Naive B cell (primary cell): ENCODE measurements at places on chromosomes 2 and 18. TPM values are rescaled to one million over a fixed set of nuclear protein-coding genes. Genes with fewer than 3 reads are reported as not detected.
A peak's percentile ranks its signal among the peaks of the same experiment; 100 is the strongest.

The TACR1 gene
- not detected for polyA plus RNA-seq

The PLB1 gene
- polyA plus RNA-seq = not detected

The SCYGR4 gene
- not detected for polyA plus RNA-seq

The CELF4 gene
- 0.21 TPM for polyA plus RNA-seq

The CCDC102B gene
- polyA plus RNA-seq = 4.0 TPM

The ALKAL2 gene
- not detected for polyA plus RNA-seq

The CNTNAP5 gene
- not detected for polyA plus RNA-seq

The REG1B gene
- polyA plus RNA-seq = not detected

The ACKR3 gene
- 3.4 TPM for polyA plus RNA-seq

The ASTL gene
- not detected for polyA plus RNA-seq

GRCh38 chr2:38610851-38611801 is 8.4 kb upstream of the HNRNPLL start:
- H3K4me3 ChIP-seq = no peak overlapping the region
- peaks cover 5% of the 10 kb centered on the region for H3K36me3 ChIP-seq
- H3K4me1 ChIP-seq = peaks cover 9% of the 10 kb centered on the region
- no peak overlapping the region for H3K27ac ChIP-seq
- peaks cover 48% of the 10 kb centered on the region for H3K27me3 ChIP-seq

DNA sequence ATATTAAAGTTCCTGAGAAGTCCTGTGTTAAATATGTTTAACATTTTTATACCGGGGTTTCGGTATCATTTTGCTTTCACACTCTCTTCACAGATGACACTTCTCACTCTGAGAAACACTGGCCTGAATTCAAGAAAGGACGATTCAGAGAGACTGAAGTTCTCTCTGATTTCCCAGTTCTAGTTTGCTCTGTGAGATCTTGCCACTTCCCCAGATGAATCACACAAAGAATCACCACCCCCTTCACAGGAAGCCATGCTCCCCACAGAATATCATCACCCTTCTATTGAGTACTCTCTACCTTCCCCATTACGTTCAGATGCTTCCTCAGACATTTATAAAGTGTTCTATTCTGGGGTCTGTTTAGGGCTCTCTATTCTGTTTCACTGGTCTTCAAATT is 16.1 kb upstream of the CD207 start:
- DNase-seq = no peak
- no peaks in the 10 kb centered on the region for H3K36me3 ChIP-seq
- no peak overlapping the region for H3K27ac ChIP-seq
- H3K4me3 ChIP-seq = no peak overlapping the region
- H3K4me1 ChIP-seq = no peaks in the 10 kb centered on the region

DNA sequence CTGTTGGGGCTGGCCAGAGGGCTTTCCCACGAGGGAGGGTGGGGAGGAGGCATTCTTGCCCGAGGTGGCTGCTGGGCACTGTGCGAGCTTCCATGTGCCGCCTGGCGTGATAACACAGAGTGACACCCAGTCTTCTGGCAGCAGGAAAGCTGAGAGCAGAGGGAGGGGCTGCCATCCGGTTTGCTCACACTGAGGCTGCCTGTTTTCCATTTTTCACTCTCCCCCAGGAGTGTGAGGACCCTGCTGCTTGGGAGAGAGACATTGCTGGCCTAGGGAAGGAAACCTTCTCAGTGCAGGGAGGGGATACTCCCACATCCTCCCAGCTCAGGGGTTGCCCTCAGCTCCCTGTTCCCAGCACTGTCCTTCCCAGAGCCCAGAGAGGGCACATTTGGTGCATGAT is 73.1 kb downstream of the INHBB start:
- peaks cover 42% of the 10 kb centered on the region for H3K27me3 ChIP-seq
- no peak for DNase-seq
- no peak overlapping the region for H3K27ac ChIP-seq
- H3K4me3 ChIP-seq = no peak overlapping the region
- H3K36me3 ChIP-seq = no peaks in the 10 kb centered on the region

- H3K4me1 ChIP-seq = peaks cover 8% of the 10 kb centered on the region
- DNase-seq = peak; percentile 6
- no peak overlapping the region for H3K4me3 ChIP-seq
- H3K36me3 ChIP-seq = peaks cover 4% of the 10 kb centered on the region
- H3K27ac ChIP-seq = no peak overlapping the region
Measured at GRCh38 chr2:73033766-73034381, 37.6 kb downstream of the SFXN5 start.

- H3K4me1 ChIP-seq = no peaks in the 10 kb centered on the region
- H3K36me3 ChIP-seq = no peaks in the 10 kb centered on the region
- no peak for DNase-seq
- H3K27ac ChIP-seq = no peak overlapping the region
Measured at GRCh38 chr2:72901426-72901825, 14.2 kb downstream of the SPR start.

DNA sequence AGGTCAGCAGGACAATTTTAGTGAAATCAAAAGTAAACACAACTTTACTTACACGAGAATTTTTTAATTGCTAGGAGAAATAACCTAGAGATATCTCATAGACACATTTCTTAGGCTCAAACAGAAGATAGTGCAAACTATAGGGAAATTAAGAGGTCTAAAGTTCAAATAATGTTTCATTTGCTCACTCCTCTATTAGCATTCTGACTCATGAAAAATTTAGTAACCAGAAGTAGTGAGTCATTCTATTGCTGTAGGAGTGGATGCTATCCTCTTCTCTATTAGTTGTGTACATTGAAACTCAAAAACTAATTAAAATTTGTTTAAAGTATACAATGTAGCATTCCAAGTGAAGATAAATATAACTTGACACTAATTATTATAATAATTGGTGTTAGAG is 908.3 kb upstream of the TMEFF2 start:
- H3K4me1 ChIP-seq = no peaks in the 10 kb centered on the region
- H3K27me3 ChIP-seq = no peaks in the 10 kb centered on the region
- H3K27ac ChIP-seq = no peak overlapping the region

- DNase-seq = peak; percentile 32
- no peaks in the 10 kb centered on the region for H3K36me3 ChIP-seq
- H3K27ac ChIP-seq = no peak overlapping the region
- peaks cover 10% of the 10 kb centered on the region for H3K27me3 ChIP-seq
- H3K4me1 ChIP-seq = peaks cover 22% of the 10 kb centered on the region
- H3K4me3 ChIP-seq = peak overlapping the region; percentile 94
Measured at GRCh38 chr2:106269591-106270291, 75.6 kb upstream of the UXS1 start.

DNA sequence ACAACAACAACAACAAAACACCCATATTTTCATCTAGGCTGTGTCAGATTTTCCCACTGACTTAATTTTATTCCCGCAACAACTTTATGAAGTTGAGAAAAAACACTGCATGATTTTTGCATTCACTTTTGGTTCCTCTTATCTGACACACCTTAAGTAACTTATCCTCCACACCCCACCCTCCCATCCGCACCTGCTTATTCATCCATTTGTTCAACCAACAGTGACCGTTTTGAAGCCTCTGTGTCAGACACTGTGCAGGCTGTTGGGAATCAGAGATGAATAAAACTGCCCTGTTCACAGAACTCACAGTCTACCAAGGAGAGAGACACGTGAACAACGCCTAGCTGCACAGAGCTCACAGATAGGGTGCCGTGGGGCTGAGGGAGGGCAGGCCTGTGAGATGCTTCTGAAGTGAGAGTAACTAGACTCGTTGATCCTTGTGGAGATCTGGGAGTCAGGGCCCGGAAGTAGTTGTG is 7.4 kb downstream of the CNNM4 start:
- no peaks in the 10 kb centered on the region for H3K27me3 ChIP-seq
- H3K36me3 ChIP-seq = no peaks in the 10 kb centered on the region
- H3K27ac ChIP-seq = peak overlapping the region; percentile 59
- H3K4me3 ChIP-seq = peak overlapping the region; percentile 85

DNA sequence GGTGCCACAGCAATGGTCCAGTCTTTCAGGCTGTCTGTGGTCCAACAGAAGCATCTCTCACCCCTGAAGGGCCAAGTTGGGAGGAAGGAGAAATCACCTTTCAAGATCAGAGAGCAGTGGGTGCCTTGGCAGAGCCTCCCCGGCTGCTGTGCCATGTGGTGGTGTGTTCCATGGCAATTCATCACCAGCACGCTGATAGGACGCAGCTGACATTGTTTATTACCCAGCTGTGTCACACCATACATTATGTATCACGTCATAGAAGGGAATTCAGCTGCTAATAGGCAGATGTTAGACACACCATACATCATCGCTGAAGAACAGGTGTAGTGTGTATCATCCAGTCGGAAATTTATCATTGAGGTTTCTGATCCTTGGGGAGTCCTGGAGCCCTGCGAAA is 29.6 kb upstream of the RPL31 start:
- H3K36me3 ChIP-seq = no peaks in the 10 kb centered on the region
- peaks cover 34% of the 10 kb centered on the region for H3K27me3 ChIP-seq
- DNase-seq = no peak
- peaks cover 9% of the 10 kb centered on the region for H3K4me1 ChIP-seq
- H3K4me3 ChIP-seq = no peak overlapping the region

- H3K36me3 ChIP-seq = no peaks in the 10 kb centered on the region
- no peak for DNase-seq
- no peaks in the 10 kb centered on the region for H3K4me1 ChIP-seq
- no peak overlapping the region for H3K4me3 ChIP-seq
Measured at GRCh38 chr2:37766106-37766505, 94.7 kb upstream of the CDC42EP3 start.

- peak overlapping the region; percentile 80 for H3K4me3 ChIP-seq
- H3K36me3 ChIP-seq = no peaks in the 10 kb centered on the region
- H3K4me1 ChIP-seq = peaks cover 58% of the 10 kb centered on the region
- no peaks in the 10 kb centered on the region for H3K27me3 ChIP-seq
- H3K27ac ChIP-seq = peak overlapping the region; percentile 98
Measured at GRCh38 chr18:51195451-51196117, 1.9 kb downstream of the MEX3C start.

- peak overlapping the region; percentile 100 for H3K27ac ChIP-seq
- peak overlapping the region; percentile 96 for H3K4me3 ChIP-seq
- H3K36me3 ChIP-seq = peaks cover 6% of the 10 kb centered on the region
- no peaks in the 10 kb centered on the region for H3K27me3 ChIP-seq
Measured at GRCh38 chr2:42810121-42810970, 18.0 kb upstream of the HAAO start.

- H3K27ac ChIP-seq = peak overlapping the region; percentile 50
- H3K4me1 ChIP-seq = peaks cover 7% of the 10 kb centered on the region
- peaks cover 4% of the 10 kb centered on the region for H3K36me3 ChIP-seq
- no peak for DNase-seq
- peak overlapping the region; percentile 44 for H3K4me3 ChIP-seq
- peaks cover 72% of the 10 kb centered on the region for H3K27me3 ChIP-seq
Measured at GRCh38 chr2:176111309-176111663, 4.2 kb downstream of the HOXD11 start.

DNA sequence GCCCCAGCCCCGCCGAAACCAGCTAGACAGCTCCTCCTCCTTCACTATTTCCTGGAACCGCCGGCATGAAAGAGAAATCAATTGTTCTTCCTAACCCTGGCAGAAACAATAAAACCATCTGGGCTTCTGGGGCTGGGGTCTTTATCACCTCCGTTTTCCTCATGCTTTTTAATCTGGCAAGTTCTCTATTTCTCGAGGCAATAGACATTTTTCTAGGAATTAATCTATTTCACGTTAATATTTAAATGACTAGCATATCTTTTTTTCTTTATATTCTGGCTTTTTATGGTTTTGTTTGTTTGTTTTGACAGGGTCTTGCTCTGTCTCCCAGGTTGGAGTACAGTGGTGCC is 1.4 kb upstream of the KIF1A start:
- H3K27me3 ChIP-seq = peaks cover 76% of the 10 kb centered on the region
- DNase-seq = no peak
- H3K4me1 ChIP-seq = peaks cover 11% of the 10 kb centered on the region
- H3K36me3 ChIP-seq = peaks cover 3% of the 10 kb centered on the region

DNA sequence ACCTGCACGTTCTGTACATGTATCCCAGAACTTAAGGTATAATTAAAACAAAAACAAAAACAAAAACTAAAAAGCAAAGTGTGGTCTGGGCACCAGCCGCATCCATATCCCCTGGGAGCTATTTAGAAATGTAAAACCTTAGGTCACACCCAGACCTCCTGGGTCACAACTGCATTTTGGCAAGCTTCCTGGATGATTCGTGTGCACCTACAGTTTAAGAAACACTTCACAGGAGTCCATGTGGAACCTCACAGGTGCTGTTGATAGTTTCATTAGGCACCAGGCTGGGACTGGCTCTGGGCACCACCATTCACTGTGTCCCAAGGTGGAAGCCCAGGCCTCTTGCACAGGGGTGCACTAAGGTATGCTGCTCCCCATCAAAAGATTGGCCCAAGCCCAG is 103.6 kb upstream of the BOD1L2 start:
- no peaks in the 10 kb centered on the region for H3K36me3 ChIP-seq
- H3K27ac ChIP-seq = no peak overlapping the region
- H3K27me3 ChIP-seq = peaks cover 42% of the 10 kb centered on the region
- no peak for DNase-seq

DNA sequence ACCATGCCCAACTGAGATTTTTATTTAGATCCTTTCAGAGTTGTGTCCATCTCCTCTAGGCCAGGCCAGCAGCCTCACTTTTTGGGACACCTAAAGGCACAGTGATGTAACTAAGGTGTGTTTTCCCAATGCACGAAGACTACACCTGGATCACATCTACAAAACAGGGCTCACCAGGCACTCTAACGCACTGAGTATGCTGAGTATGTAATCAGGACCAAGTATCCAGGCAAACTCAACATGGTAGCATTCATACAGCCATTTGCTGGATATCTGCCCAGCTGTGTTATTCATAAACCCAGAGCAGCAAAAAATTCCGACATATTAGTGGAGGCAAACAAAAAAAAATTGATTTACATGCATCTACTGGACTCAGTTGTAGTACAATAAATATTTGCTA is 33.8 kb downstream of the LPIN2 start:
- peak overlapping the region; percentile 97 for H3K27ac ChIP-seq
- H3K27me3 ChIP-seq = no peaks in the 10 kb centered on the region
- no peak overlapping the region for H3K4me3 ChIP-seq
- H3K36me3 ChIP-seq = no peaks in the 10 kb centered on the region
- no peak for DNase-seq

DNA sequence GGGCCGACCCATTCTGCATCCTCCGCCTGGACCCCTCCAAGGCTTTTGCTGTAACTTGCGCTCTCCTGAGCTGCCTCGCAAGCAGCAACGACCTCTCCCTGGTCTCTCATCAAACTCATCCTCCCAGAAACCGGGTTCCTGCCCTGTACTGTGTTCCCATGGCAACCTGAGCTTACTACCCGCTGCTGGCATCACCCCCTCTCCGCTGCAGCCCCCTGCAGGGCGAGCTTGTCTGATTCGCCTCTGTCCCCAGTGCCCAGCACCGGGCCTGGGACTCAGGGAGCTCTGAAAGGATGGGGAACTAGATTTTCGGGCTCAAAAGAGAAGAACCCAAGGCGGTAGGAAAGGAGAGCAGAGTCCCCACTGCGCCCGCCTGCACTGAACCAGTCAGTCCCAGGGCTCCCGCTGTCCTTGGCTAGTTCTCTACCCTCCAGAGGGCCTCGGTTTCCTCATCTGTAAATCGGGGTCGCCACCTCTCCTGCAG is 463 bp downstream of the HS1BP3 start:
- no peaks in the 10 kb centered on the region for H3K36me3 ChIP-seq
- peak overlapping the region; percentile 94 for H3K4me3 ChIP-seq
- DNase-seq = no peak
- H3K4me1 ChIP-seq = peaks cover 46% of the 10 kb centered on the region
- peaks cover 9% of the 10 kb centered on the region for H3K27me3 ChIP-seq

DNA sequence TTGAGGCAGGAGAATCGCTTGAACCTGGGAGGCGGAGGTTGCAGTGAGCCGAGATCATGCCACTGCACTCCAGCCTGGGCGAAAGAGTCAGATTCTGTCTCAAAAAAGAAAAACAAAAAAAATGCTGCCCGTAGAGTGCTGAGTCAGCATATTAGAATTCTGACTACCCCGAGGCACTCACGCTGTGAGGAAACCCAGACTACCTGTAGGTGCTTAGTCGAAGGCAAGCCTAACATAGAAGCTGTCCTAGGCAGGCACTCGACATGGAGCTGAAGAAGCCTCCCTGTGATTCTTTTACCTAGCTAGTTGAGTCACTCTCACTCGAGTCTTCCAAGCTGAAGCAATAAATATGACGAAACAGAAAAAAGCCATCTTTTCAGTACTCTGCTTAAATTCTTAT is 1323.2 kb upstream of the DDX18 start:
- no peaks in the 10 kb centered on the region for H3K36me3 ChIP-seq
- no peak for DNase-seq
- H3K4me1 ChIP-seq = no peaks in the 10 kb centered on the region
- no peak overlapping the region for H3K4me3 ChIP-seq
